H1 (cell line): ENCODE measurements at places on chromosomes 12 and 14.

DNA sequence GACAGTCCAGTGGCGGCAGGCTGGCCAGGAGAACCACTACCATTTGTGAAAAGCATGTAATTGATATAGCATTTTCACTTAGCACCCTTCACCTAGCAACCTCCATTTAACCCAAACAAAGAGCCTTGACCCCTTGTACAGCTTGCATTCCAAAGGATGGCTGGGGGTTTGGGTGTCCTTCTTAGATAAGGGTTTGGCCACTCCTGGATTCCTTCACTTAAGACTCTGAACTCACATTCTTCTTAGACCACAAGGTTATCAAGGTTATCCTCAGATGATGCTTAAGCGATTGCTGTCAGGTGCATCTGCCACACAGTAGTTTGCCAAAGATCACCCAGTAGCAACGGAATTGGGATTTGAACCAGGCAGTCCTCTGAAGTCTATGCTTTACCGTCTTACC lies 102.8 kb downstream of the ZNF664 start:
- DNase-seq, result no peak

- DNase-seq, result no peak
Observed at GRCh38 chr12:88805692-88806091, 225.4 kb upstream of the KITLG start.

DNA sequence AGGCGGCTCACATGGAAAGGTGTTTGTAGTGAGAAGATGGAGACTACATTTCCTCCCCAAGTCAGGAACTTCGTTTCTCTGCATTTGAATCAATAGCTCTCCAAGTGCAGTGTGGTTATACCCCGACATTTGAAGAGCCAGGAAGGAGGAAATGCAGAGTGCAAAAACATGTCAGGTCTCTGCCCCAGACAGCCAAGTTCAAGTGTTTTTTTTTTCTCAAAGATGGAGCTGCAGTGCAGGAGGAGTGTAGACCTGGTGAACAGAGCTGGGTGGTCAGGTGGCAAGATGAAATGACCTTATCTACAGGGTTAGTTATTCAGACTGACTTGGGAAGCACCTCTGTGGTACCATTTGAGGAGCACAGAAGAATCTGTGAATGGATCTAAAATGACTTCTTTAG lies 21.3 kb downstream of the MLXIP start:
- DNase-seq, result no peak

GRCh38 chr12:1083889-1084262 lies 92.9 kb downstream of the ERC1 start:
- no peak for DNase-seq

DNA sequence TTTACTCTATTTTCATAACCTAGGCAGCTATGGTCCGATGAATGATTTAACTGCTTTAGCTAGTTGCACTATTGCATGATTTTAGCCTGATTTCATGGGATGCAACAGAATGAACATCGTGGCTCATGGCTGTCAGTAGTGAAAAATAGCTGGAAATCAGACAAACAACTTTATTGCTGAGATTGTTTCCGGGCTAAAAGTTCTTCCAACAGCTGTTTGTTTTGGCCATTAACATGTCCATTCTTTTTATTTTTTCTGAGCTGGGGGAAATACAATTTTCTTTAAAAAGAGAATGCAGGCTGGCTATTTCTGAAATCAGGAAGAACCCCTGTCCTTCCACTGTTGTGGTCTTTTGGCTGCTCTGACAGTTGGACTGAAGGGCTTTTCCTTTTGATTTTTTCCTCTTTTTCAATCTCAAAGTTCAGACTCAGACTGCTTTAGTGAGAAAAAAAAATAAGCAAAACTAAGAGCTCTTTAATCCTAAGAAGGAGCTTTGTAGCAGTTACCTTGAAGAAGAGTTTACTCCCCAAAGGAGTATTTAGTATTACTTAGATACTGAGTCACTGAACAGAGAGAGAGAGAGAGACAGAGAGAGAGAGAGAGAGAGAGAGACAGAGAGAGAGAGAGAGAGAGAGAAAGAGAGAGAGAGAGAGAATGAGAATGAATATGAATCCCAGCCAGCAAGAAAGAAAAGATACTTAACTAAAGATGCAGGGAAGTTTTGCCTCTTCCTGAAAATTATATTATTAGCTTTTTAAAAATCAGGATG lies at the start of gene NAV3:
NAV3 (plus strand) TSS at position 312 of the 769 bp plus-strand sequence. CDS start 568 bp downstream, outside the sequence.
- no peak for DNase-seq

GRCh38 chr12:89289720-89290119 lies 62.6 kb downstream of the DUSP6 start:
- no peak for DNase-seq

DNA sequence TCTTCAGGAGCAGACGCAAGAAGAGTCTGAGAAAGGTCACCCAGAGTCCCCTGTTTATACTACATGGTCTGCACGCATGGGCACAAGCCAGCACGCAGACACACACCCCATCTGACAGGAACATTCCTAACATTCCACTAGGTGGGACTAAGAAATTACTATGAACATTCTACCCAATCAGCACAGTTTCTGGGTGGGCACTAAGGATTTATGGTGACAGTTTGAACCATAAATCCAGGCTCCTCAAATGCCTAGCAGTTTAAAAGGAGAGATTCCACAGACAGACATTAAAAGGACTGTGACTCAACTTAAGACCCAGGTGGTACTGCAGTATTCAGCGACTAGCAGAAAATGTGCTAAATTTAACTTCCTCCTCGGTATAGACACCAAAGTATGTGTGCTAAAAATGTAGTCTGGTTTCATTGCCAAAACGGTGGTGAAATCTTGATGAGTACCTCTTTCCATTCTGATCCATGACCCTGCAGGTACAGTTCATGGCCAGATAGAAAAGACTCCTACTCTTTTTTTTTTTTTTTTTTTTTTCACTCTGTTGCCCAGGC lies 16.2 kb downstream of the ABHD4 start:
- no peak for DNase-seq
